ENCODE measurements at places on chromosomes 1 and 21.
A peak's percentile ranks its signal among the peaks of the same experiment; 100 is the strongest.

DNA sequence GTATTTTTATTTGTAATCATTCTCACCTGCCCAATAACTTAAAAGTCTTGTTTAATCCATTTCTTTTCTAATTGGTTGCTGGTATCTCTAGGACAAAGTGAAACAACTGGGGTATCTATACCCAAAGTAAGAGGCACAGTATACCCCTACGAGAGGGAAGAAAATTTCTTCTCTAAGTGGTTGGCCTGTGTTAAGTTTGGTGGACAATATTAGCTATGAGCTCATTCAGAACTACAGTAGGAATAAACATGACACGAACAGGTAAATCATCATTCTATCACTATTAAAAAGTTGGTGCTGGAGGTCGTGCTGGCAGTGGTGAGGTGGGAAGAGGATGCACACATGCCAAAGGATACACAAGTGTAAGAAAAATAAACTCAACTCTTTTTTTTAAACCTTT, 99.6 kb downstream of the ZNF644 start:
- no peak overlapping the region for H3K27ac ChIP-seq
- H3K27me3 ChIP-seq, result no peaks in the 10 kb centered on the region
- H3K36me3 ChIP-seq, result no peaks in the 10 kb centered on the region
- H3K4me1 ChIP-seq, result peaks cover 80% of the 10 kb centered on the region
- H3K4me3 ChIP-seq, result no peak overlapping the region

DNA sequence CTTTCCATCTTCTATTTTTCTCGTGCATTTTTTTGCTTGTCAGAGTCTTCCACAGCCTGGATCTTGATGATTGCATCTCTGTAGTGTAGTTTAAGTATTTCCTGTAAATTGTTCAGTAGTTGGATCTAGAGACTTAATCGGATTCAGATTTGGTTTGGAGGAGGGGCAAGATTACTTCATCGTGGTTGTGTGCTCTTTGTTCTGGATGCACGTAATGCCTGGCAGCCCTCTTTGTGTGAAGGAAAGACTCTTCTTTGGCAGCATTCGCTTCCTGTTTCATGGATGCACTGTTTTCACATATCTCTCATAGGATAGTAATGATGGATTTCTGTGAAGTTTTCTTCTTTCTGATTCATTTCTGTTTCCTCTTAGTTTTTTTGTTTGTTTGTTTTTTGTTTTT, 14.2 kb downstream of the SEMA4A start:
- H3K27me3 ChIP-seq, result no peaks in the 10 kb centered on the region
- no peak overlapping the region for H3K4me3 ChIP-seq
- H3K36me3 ChIP-seq, result no peaks in the 10 kb centered on the region
- DNase-seq, result no peak
- no peak overlapping the region for H3K27ac ChIP-seq

- H3K27ac ChIP-seq, result no peak overlapping the region
- no peaks in the 10 kb centered on the region for H3K4me1 ChIP-seq
- DNase-seq, result no peak
- H3K27me3 ChIP-seq, result no peaks in the 10 kb centered on the region
- peaks cover under 1% of the 10 kb centered on the region for H3K36me3 ChIP-seq
These were observed 57.6 kb upstream of the KIF1B start for GRCh38 chr1:10152709-10153284.

DNA sequence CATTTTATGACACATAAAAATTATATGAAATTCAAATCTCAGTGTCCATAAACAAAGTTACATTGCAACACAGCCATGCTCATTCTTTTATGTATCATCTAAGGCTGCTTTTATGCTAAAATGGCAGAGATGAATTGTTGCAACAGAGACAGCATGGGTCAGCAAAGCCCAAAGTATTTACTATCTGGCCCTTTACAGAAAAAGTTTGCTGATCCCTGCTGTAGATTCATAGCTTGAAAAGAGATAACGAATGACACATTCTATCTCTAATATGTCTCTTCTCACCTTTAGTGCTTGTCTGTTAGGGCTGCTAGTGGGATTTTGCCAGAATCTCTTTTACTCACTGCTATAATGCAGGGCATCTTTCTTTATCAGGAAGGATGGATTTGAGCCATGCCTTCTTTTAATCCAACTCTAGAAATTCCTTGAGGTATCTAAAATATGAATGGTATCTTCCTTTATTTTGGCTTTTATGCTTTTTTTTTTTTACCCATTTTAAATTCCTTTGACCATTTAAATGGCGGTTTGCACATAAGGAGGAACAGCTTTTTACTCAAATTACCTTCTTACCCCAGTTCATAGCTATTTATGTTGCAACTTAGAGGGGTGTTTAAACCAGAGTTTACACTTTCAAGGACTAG, 598.2 kb downstream of the PLPP3 start:
- no peak for DNase-seq
- H3K36me3 ChIP-seq, result no peaks in the 10 kb centered on the region
- H3K4me3 ChIP-seq, result no peak overlapping the region
- no peak overlapping the region for H3K27ac ChIP-seq
- no peaks in the 10 kb centered on the region for H3K27me3 ChIP-seq
- H3K4me1 ChIP-seq, result no peaks in the 10 kb centered on the region

DNA sequence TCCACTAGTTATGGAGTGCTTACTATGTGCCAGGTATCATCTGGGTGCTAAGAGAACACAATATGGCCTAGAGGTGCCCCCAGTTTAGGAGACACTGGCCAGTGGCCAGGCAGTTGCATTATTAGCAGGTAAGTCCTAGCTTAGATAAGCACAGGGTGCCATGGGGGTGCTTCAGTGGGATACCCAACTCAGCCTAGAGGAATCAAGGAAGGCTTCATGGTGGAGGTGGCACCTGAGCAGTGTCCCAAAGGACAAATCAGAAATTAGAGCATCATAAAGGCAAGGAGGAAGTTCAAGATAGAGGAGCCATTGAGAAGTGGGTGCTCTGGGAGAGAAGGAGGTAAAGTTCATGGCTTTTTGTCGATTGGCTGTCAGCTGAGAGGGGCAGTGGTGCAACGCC, 31.9 kb upstream of the PKP1 start:
- H3K36me3 ChIP-seq, result no peaks in the 10 kb centered on the region
- H3K4me1 ChIP-seq, result no peaks in the 10 kb centered on the region
- no peak for DNase-seq
- H3K4me3 ChIP-seq, result no peak overlapping the region
- no peaks in the 10 kb centered on the region for H3K27me3 ChIP-seq

GRCh38 chr1:197619008-197619640, 156.2 kb downstream of the DENND1B start:
- H3K4me3 ChIP-seq, result no peak overlapping the region
- H3K4me1 ChIP-seq, result no peaks in the 10 kb centered on the region
- H3K36me3 ChIP-seq, result no peaks in the 10 kb centered on the region
- DNase-seq, result peak; percentile 10
- no peaks in the 10 kb centered on the region for H3K27me3 ChIP-seq

- H3K4me1 ChIP-seq, result peaks cover 15% of the 10 kb centered on the region
- peaks cover 67% of the 10 kb centered on the region for H3K36me3 ChIP-seq
- no peaks in the 10 kb centered on the region for H3K27me3 ChIP-seq
These were observed 63.9 kb downstream of the CAPN2 start for GRCh38 chr1:223776075-223776814.

- no peak for DNase-seq
- no peaks in the 10 kb centered on the region for H3K27me3 ChIP-seq
- no peaks in the 10 kb centered on the region for H3K4me1 ChIP-seq
- H3K36me3 ChIP-seq, result no peaks in the 10 kb centered on the region
- H3K27ac ChIP-seq, result no peak overlapping the region
- H3K4me3 ChIP-seq, result no peak overlapping the region
These were observed 71.6 kb downstream of the DNTTIP2 start for GRCh38 chr1:93807311-93807930.

Data from CD4-positive, alpha-beta memory T cell (primary cell).